Fibroblast of villous mesenchyme (primary cell): ENCODE measurements at places on chromosomes 2 and 18. TPM values are rescaled to one million over a fixed set of nuclear protein-coding genes. Genes with fewer than 3 reads are reported as not detected.

- DNase-seq = no peak
Observed at GRCh38 chr2:107804608-107805498, 21.8 kb upstream of the RGPD4 start.

DNA sequence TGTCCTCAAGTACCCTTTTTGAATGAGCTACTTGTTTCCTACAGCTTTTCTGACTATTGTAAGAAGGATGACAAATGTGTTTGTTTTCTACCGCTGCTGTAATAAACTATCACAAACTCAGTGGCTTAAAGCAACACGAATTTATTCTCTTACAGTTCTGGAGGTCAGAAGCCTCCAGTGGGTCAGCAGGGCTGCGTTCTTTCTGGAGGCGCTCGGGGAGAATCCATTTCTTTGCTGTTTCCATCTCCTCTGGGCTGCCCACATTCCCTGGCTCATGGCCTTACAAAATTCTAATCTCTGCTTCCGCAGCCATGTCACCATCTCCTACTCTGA lies 128.5 kb downstream of the SPP2 start:
- no peak for DNase-seq

Gene SPEG
- 46.7 and 48.8 TPM in 2 replicates for total RNA-seq

Gene ABCG5
- not detected in 2 replicates for total RNA-seq
